Foreskin keratinocyte (primary cell): ENCODE measurements at places on chromosomes 3 and 15.

DNA sequence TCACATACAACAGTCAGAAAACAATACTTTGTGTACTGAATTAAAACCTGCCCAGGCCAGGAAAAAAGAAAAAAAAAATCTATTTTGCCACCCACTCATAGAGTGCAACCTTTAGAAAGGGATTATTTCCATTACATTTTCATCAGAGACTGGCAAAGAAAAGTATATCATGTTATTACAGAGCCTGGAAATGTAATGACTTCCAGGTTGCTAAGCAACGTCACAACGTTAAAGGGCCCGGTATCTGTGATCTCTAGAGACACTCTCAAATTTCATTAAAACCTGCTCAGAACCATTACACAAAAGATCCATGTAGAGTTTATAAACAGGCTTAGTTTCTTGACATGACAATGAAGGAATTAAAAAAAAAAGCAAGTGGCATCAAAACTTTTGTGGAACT lies 170.5 kb downstream of the CTNNB1 start:
- DNase-seq, result no peak

DNA sequence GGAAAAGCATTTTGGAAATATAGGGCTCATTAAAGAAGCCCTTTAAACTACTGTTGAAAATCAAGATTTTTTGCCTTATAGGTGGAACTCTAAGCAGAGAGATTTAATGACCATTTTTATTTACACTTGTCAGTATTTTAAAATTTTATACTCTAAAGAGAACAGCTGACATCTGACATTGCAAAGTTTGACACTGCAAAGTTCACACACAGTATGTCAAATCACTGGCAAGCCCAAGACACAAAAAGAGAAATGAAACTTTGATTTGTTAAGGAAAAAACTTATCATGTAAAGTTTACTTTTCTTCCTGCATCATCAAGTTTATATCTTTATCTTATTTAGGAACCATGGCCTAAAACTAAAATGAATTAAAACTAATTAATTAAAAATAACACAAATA lies 40.2 kb downstream of the DPH6 start:
- no peak for DNase-seq

DNA sequence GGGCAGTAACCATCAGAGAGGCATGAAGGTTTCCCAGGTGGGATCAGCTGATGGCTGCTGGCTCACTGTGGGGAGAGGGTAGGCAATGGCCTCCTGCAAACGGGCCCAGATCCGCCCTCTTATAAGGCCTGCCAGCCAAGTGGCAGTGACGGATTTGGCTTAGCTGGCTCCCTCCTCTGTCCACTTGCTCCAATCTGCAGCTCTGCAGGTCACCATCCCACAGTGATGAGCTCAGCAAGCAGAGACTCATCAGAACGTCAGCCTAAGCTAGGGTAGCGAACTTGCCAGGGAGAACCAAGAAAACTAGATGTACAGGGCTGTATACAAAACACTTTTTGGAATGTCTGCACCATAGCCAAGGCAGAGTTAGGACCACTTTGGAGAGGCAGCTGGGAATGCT lies 62.8 kb upstream of the DCLK3 start:
- DNase-seq, result no peak

DNA sequence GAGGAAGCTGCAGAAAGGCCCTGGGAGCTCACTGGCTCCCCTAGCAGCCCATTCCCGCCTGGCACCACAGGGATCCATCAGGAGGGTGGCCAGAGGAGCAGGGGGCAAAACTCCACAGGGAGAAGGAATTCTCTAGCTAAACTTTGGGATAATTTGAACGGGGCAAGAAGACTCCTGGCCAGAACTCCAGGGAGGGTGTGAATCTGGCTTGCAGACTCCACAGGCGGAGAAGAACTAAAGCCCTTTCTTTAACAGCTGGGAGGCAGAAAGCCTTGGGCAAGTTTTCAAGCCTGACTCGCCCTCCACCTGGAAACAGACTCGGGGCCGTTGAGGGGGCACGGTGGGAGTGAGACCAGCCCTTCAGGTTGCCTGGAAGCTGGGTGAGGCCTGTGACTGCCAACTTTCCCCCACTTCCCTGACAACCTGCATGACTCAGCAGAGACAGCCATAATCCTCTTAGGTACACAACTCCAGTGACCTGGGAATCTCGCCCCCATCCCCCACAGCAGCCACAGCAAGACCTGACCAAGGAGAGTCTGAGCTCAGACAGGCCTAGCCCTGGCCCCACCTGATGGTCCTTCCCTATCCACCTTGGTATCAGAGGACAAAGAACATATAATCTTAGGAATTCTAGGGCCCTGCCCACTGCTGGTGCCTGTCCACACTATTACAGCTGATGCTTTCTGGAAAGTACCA lies 28.6 kb downstream of the SLC27A2 start:
- DNase-seq, result peak; percentile 51

DNA sequence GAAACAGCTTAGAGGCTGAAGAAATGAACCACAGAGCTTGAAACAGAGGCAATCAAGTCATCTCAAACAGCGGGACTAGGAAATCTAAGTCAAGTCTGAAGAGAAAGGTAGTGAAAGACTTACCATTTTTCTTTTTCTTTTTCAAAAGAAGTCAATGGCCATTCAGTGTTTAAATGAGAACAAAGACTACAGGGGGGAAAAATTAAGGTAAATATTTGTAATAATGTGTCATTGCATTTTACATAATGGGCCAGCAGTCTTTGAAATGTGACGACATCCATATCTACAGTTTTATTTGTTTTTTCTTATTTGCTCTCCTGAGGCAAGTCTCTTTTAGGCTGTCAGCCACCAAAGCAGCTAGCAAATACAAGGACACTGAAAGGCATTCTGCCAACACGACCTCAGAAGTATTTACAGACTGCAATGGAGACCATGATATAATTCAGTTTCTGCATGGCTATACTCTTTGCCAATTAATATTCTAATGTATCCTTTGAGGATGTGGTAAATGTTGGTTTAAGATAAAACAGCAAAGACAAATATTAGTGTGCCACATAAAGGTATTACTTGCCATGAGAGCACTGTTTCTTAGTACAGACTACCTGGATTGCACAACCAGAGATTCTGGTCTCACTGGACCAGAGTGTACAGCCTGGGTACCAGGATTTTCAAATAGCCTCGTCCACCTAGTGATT lies 307.0 kb upstream of the THBS1 start:
- no peak for DNase-seq
